Endothelial cell of umbilical vein (primary cell): ENCODE measurements at places on chromosomes 5 and 9. TPM values are rescaled to one million over a fixed set of nuclear protein-coding genes. Genes with fewer than 3 reads are reported as not detected.

Gene KLF4
- total RNA-seq, result 1.5 and 3.8 TPM in 2 replicates

Gene DDX4
- not detected in 2 replicates for total RNA-seq

Gene IL33
- 8.5 and 13.8 TPM in 2 replicates for total RNA-seq

Gene TMC1
- 0.48 and 1.5 TPM in 2 replicates for total RNA-seq

Gene CDH9
- not detected in 2 replicates for total RNA-seq

Gene FGD3
- total RNA-seq, result not detected in 2 replicates
